ENCODE measurements at places on chromosomes 11 and 22.
A peak's percentile ranks its signal among the peaks of the same experiment; 100 is the strongest.

- no peak for DNase-seq
These were observed 24.2 kb downstream of the POU2AF3 start for GRCh38 chr11:111322534-111322933.

- peak; percentile 76 for DNase-seq
These were observed 56.1 kb upstream of the PTPRJ start for GRCh38 chr11:47924184-47924691.

GRCh38 chr11:36012455-36012854, 68.6 kb downstream of the LDLRAD3 start:
- no peak for DNase-seq

DNA sequence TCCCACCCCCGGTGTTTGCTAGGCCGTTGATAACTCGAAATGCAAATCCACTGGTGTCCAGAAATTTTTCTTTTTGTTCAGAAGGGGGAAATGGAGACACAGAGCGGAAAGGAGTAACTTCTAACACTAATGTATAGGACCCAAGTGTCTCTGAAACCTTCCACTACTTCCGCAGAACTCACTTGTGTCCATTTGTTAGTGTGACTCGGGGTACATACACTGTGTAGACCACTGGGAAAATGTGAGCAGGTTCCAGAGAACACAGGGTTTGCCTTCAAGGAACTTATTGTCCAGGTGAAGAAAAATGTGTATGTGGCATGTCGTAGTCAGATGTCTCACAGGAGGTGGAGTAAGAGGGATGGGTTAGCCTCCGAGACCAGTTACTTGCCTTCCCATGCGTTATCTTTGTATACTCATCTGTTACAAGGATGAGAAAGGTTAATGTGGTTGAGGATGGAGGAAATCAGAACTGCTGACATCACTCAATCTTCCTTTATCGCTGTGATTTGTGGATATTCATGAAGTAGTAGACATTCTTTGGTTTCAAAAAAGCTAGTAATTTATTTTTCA, 857 bp downstream of the ARCN1 start:
- DNase-seq = peak; percentile 50

DNA sequence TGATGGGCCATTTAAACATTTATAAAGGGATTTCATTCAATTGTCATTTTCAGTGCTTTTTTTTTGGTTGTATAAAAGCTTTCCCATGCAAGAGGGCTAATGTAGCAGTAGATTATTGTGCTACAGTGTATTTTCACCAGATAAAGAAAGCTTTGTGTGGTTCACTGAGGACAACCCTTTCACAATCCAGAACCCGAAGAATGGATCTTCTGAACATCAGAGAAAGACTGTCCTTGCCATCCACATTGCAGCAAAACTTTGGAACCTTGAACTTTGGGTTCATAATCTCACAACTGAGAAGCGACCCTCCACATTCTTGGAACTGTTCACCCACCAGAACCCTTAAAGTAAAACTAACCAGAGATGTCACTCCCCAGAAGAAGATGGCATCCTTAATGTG, 9.3 kb downstream of the APOBEC3H start:
- DNase-seq = no peak

DNA sequence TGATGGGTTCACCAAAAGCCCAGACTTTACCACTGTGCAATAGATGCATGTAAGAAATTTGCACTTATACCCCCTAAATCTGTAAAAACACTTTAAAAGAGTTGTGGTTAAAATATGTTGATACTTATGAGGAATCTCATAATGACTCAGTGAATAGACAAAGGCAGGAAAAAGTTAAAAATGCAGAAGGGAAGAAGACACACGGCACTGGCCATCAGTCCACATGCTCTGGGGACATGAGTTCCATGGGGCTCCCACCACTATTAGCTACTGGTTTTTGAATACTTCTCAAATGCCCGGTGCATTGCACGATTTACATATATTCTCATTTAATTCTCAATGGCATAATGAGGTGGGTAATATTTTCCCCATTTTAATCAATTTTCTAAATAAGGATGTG, 59.3 kb upstream of the BLID start:
- no peak for DNase-seq

DNA sequence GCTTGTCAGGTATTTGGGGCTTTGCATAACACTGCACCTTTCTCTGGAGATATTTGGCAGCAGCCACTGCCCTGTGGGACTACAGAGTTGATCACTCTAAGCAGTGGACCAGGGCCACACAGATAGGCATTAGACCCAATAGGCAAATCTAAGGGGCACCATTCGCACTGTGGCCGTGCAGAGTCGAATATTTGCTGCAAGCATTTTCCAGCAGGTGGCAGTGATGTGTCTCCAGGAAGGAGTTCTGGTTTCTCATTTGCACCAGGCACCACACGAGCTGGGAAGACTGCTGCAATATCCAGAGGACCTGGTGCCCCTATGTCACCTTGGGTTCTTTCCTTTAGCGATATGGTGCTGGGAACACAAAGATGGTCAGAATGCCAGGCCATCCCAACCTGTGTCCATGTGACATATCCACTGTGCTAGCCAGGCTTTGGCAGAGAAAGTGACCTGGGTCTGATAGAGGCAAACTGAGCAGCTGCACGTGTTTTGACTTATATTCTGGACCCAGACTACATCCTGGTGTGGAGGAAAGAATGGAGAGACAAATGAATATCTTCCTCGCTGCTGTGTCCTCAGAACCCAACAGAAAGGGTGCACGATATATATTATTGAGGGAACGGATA, 318.7 kb downstream of the BUD13 start:
- DNase-seq = peak; percentile 90

DNA sequence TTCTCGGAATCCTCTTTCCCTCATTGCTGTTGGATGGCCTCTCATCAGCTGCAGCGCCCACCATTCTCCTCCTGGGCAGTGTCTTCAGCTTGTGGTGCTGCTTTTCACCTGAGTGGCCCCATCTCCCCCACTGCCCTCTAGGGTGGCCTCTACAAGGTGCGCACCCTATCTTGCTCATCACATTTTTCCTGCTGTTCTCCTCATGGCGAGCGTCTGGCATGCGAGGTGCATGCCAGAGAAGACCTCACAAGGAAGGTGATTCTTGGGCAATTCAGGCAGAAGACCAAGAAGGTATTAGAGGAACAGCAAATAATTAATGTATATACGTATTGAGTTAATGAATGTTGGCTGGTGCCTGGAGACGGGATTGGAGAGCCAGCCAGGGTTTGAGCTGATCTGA, 3.1 kb downstream of the AP2A2 start:
- no peak for DNase-seq

DNA sequence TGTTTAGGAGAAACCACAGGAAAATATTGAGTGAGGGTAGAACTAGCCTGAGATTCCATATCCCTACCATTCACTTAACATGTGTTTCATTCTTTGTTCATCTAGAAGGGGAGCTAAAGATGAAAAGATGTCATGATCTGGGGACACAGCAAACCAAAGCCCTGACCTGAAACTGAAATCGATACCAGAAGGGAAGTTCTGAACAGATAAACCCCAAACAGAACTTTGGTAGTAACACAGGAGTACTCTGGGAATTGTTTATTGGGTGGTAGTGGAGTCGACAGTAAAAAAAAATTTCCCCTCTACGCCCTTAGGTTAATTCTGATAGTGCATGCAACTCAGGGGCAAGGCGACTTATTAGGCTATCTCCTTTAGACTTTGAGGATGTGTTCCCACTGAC, 27.2 kb downstream of the OR2AT4 start:
- DNase-seq = no peak

DNA sequence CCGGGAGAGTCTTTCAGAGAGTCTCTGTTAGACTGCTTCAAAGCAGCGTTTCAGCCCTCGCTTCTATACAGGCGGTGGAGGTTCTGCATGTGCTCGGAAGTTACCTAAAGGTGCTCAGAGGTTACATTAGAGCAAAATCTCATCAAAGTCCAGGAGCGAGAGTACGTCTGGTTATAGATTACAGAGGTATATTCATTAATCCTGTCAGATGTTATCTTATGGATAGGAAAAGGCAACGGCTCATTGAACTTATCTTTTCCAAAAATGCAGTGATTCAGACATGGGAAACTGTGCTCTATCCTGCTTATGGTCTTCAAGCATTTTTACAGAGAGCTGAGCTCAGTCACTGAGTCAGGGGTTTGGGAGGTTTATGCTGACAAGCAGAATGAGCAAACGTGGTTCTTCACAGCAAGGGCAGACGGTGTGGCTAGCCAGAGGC, 9.1 kb upstream of the ZBED5 start:
- no peak for DNase-seq

- DNase-seq = no peak
These were observed 1.5 kb downstream of the HBD start for GRCh38 chr11:5232821-5233220.

DNA sequence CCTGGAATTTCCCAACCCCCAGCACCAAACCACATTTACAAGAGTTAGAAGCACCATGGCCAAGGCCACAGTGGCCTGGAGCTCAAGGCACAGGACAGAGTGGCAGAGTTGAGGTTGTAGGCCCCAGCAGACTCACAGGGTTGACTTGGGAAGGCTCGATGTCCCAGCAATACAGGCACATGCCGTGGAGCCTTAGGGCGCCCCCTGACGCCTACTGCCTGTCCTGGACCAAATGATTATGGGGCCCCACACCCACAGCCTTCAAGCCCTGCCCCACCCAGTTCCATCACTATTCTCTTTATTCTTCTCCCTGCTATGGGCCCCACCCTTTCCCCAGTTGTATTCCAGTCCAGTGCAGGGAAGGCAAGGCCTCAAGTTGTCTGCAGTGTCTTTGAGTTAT, at the start of gene CCDC179:
Gene CCDC179 (minus strand): TSS at position 234 of the 400 bp plus-strand sequence. CDS start 53 bp downstream, at position 181.
- no peak for DNase-seq

GRCh38 chr11:44776551-44777208, 49.9 kb downstream of the TSPAN18 start:
- peak; percentile 41 for DNase-seq

DNA sequence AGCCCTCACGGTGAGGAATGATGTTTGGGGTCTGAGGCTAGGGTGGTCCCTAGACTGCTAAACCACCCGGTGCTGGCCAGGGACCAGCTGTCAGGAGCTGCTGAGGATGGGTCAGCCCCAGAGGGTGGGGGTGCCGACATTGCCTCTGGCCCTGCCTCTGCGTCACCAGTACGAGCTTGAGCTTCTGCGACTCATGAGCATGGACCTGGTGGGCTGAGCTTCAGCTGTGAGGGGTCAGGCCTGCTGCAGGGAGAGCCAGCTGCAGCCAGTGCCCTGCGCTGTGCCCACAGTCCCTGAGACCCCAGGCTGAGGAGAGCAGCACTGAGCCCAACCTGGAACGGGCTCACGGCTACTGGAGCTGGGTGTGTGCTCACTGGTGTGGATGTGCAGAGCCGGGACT, 7.0 kb downstream of the DERL3 start:
- no peak for DNase-seq

GRCh38 chr11:16956538-16957153, 57.6 kb downstream of the PLEKHA7 start:
- peak; percentile 89 for DNase-seq

DNA sequence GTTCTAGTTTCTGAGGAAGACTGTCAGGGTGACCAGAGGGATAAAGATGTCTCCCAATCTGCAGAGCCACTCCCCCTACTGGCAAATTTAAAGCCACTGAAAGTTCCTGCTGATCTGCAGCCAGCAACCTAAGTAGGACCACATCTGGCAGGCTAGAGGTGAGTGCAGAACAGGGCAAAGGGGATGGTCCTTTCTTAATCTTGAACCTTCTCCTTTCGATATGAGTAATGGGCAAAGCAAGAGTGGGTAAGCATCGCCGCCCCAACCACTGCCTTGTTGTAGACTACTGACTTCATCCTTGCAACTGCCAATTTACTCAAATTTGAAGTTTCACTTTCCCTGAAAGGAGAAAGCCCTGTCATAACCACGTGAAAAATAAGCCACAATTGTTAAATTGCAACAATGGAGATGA, 30.7 kb downstream of the SCUBE2 start:
- peak; percentile 75 for DNase-seq

GRCh38 chr22:37549704-37550059, 10.6 kb upstream of the CDC42EP1 start:
- peak; percentile 87 for DNase-seq

GRCh38 chr11:120121914-120122473, 15.9 kb downstream of the TRIM29 start:
- DNase-seq = no peak

DNA sequence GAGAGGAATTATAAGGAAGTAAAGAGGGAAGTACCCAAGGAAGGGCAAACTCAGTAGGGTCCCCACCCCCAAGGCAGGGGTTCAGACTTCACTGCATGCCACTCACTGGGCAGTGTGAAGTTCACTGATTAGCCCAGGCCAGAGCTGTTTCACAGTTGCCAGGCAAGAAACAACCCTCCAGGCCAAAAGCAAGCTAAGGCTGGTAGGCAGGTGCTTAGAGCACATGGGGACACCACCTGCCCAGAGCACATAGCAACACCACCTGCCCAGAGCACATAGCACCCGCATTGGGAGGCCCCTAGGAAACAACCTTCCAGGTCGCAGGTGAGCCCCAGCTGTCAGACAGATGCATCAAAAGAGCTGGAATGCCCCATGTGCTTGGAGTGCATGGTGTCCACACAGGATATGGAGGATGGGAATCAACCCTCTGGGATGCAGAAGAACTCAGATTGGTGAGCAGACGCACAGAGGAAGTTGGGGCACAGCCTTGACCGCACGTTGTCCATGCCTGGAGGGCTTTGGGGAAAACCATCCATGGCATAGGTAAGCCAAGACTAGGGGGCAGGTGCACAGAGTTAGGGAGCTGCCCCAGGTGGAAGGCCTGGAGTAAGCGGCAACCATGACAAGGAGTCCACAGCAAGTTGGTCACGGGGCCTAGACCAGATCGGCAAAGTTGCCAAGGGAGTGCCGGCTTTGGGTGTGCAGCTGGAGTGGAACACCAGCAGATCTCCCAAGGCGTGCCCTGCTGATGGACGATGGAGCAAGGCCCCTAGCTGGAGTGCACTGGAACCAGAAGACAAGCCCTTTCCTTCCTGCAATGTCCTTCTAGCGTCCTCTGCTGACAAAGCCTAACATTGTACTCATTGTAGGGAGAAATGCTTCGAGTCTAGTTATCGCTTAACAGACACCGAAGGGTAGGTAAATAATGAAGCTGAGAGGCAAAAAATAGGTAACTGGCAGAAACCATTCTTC, 7.8 kb upstream of the TMEM216 start:
- DNase-seq = peak; percentile 64

- peak; percentile 49 for DNase-seq
These were observed 49.9 kb upstream of the CDON start for GRCh38 chr11:126112547-126112946.

GRCh38 chr22:21823740-21824444, 43.6 kb downstream of the MAPK1 start:
- DNase-seq = no peak

GRCh38 chr22:35312198-35313059, 12.7 kb downstream of the TOM1 start:
- no peak for DNase-seq
